Activated T-cell treated with anti-CD3 and anti-CD28 coated beads for 24 hours (primary cell): ENCODE measurements at places on chromosomes 12 and 14.

DNA sequence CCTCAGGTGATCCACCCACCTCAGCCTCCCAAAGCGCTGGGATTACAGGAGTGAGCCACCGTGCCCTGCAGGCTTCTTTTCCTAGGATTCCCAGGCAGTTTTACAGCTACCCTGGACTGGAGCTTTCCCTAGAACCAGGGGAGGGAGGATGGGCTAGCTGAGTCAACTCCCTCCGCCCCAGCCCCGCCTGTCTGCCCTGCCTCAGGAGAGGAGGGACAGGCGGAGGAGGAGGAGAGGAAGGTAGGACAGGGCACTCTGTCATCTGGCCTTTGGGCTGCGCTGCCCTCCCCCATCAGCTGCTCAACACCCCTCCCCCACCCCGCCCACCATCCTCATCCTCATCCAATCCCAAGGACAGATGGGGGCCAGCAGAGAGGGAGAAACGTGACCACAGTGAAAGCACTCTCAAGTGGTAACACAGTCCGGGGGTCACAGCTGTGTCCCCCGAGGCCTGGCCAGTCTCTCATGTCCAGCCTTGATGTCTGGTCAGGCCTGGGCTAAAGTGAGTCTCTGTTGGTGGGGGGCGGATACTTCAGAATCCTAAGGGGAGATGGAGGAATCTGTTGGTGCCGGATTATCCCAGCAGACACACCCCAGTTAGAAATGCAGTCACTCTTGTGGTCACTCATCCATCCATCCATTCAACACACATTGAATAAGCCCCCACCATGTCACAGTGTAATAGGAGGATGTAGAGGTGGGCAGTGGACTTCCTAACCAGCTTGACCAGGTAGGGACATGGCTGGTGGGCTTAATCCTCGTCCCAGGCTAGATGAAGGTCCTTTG lies 12.3 kb downstream of the FIGNL2 start:
- DNase-seq, result no peak

DNA sequence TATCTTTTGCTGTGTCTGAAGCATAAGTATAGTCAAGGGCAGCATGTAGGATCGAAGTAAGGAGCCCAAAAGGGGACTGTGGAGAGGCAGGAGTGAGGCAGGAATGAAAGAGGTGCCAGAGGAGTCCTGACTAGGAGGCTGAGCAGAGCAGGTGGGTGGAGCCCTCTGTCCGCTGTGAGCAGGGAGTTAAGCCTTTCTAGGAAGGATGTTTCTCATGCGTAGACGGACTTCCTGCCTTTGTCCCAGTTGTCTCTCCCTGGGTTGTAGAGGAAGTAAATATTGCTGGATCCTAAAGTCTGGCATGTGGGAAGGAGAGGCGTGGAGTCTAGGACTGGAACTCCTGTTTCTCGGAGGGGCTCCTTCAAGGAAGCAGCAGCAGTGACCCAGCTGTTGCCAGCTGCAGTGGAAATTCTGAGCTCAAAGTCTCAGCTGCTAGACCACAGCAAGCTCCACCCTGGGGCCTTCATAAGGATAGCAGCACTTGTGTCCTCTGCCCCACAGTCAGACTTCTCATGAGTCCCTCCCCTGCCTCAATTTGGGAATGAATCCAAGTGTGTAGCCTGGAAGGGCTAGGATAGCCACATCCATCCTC lies 44.0 kb downstream of the RBMS2 start:
- DNase-seq, result peak; percentile 13

DNA sequence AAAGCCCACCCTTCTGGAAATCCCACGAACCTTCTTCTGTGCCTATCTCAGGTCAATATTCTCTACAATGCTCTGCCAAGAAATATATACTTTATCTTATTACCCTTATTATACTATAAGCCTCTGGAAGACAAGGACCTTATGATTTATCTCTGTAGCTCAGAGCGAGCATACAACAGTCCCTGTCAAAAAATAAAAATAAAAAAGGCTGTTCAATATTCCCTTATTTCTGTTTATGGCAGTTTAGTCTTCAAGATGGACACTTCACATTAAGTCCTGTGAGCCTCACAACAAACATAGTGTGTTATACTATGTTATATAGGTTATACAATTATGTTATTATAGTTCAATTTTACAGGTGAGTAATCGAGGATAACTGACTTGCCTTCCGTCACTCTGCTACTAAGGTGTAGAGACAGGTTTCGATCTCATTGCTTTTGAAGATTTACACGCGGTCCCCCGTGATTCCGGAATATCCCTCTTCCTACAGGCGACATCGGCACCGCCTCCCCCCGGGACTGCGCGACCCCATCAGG lies 562 bp downstream of the EAPP start:
- no peak for DNase-seq

- DNase-seq, result no peak
These were observed 837.3 kb upstream of the TMEM132C start for GRCh38 chr12:127429551-127430285.

DNA sequence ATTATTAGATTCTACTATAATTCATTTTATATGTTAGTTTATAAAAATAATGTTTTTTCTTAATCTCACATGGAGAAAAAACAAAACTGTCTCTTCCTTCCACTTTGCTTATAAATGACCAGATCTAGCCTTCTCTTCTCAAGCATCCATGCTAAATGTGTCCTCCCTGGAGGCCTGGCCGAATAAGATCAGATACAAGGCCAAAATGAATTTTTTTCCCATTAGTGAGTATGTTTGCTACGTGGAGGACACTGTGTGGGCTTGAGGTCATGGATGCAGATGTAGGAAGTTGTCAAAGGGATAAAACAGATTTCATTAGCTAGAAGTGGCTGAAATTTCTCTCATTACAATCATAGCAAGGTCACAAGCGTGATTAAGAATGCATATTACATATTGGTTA lies 1244.9 kb upstream of the SEL1L start:
- no peak for DNase-seq

DNA sequence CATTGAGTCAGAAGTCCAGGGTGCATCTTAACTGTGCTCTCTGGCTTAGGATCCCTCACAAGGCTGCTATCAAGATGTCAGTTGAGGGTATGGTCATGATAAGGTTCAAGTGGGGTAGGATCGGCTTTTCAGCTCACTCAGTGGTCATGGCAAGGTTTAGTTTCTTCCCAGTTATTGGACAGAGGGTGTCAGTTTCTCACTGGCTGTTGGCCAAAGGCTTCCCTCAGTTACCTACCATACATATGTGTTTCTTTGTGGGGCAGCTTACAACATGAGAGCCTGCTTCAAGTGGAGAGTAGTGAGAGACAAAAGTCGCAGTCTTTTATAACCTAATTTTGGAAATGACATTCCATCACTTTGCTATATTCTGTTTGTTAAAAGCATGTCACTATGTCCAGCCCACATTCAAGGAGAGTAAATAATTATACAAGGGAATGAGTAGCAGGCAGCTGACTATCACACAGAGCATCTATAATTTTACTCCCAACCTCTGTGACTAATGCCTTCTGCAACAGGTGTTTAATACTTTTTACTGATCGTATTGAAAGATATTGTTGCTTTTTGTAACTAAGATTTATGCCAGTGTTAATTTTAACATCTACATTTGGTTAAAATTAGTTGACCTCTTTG lies 572.8 kb upstream of the FBXO33 start:
- DNase-seq, result no peak

- no peak for DNase-seq
These were observed 24.3 kb downstream of the NCOR2 start for GRCh38 chr12:124543052-124543589.

GRCh38 chr12:153080-153746 lies 60.7 kb downstream of the SLC6A12 start:
- DNase-seq, result peak; percentile 44

- DNase-seq, result no peak
These were observed 20.7 kb upstream of the NEK9 start for GRCh38 chr14:75147423-75148071.

DNA sequence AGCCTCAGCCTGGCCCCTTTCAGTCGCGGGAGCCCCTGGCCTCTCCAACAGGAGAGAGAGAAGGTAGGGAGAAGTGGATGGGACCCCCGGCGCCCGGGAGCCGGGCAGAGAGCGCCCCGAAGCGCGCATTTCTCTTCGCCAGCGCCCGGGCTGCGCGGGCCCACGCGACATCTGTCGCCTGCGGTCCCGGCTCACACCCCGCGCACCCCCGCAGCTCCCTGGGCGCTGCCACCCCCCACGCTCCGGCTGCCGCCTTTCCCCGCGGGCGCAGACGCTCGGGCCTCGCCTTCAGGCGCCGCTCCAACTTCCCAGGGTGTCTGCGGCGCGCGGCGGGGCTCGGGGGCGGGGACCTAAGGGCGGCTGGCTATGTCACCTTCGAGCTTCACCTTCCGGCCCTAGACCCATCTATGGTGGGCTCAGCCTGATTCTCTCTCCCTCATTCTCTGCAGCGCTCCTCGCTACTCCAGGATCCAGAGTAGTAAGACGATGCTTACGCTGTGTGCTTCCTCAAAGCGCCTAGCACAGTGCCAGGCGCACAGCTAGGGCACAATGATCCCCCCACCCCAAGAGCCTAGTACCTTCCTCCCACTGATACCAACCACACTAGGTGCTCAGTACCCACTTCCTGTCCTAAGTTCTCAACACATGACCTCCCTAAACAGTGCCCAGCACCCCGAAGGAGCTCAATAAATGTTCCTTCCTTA lies 1.6 kb downstream of the HRK start:
- DNase-seq, result no peak

DNA sequence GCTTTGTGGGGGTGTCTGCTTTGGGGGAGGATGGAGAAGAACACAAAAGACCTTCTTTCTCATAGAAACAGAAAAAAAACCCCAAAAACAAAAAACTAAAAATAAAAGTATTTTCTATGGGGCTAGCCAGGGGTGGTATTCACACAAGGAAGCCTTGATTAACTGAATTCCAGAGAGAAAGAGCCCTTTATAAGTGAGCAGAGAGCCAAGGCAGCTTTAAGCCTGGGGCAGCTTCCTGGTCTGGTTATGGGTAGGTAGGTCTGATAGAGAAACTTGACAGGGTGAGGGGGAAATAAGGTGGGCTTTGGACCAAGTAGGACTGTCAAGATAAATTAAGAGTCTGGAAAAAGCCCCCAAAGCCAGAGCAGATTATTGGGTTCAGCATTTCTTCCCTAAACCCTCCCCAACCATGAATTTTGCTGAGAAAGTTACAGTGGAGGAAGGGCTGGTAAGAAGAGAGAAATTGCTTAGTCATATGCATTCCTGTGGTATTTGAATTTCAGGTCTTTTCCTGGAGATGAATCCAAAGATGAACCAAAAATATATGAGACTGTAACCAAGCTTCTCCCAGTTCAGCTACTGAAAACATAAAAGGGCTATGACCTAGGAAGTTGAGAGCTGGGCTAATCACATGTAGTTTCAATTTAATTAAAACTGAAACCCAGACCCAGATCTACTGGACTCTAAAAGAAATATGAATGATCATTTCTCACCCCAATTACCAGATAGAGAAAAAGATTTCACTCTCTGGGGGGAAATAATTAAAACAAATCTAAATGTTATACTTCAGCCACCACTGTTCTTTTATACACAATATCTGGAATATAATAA lies 144.8 kb downstream of the TBC1D30 start:
- DNase-seq, result no peak

- peak; percentile 41 for DNase-seq
These were observed 125.0 kb upstream of the FUT8 start for GRCh38 chr14:65287264-65288131.

DNA sequence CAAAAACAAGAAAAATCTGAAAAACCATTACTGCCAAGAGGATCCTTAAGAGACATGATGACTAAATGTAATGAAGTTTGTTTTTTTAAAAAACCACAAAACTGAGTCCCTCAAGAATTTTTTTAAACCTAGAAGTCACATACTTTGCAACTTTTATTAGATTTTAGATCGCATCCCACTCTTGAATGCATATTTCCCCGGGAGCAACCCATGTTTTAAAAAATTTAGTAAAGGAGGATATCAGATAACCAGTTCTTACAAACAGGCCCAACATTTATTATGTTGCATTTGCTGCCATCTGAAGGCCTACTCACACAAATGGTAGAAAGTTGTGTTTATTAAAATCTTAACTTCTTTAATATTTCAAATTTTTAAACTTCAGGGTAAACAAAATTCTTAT lies 44.3 kb upstream of the CCT2 start:
- no peak for DNase-seq

GRCh38 chr12:64600164-64600561 lies 10.1 kb upstream of the RASSF3 start:
- DNase-seq, result no peak

DNA sequence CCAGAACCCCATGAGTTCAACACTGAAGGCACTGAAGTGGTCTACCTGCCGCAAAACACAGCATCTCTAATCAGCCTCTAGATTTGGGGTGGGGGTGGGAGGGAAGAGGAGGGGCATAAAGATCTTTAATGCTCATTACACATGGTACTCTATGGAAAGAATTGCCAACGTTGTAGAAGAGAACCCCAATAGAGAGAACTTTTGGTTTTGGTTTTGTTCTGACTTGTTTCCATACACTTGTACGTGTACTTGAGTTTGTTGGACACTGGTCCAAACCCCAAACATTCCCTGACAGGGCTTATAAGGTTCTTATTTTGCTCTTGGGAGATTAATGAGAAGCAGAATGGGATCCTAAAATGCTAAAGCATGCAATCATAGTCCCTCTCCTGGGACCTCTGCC lies 31.0 kb downstream of the GNPTAB start:
- DNase-seq, result no peak

- no peak for DNase-seq
These were observed 38.0 kb upstream of the BCL7A start for GRCh38 chr12:121983536-121984210.

GRCh38 chr12:69898236-69898635 lies 73.2 kb downstream of the MYRFL start:
- DNase-seq, result no peak

DNA sequence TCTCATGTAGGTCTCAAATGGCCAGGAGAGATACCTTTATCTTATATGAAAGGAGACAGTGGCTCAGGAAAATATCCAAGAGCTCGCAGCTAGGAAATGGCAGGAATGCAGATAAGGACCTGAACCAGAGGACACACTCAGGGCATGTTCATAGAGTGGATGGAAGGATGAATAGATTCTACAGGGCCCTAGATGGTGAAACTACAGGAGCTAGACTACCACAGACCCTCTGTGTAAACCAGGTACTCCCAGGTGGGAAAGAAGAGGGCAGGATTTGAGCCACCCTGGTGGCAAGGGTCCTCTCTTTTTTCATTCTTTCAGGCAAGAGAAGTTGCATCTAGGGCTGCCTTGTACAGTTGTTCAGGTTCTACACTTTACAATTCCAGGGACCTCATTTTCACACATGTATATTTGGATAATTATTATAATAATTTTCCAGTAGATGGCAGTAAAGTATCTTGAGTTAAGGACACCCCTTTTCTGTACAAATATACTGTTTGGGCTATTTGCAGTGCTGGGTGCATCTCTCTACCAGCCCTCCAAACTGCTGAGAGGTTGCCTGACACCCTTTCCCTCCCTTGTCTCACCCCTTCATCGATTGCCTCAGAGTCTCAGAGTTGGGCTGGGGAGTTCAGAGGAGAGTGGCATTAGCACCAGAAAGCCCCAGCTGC lies 10.5 kb upstream of the ZDHHC22 start:
- DNase-seq, result no peak

DNA sequence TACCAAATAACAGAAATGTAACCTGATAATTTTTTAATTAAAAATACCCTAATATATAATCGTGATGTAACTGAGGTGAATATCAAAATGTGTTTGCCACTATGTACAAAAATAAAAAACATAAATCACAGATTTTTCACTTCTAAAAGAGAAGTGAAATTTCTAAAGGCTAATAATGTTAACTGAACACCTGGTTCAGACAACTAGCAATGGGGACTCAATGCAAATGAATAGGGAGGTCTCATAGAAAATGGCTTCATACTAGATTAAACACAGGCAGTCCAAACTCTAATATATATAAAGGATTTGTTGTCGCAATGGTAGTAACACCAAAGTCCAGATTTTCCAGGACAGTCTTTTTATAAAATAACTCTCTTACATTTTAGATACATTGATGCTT lies 365.4 kb upstream of the ATP2B1 start:
- DNase-seq, result no peak
